ENCODE measurements at places on chromosomes 3 and 15.

- peak; percentile 20 for DNase-seq
Observed at GRCh38 chr15:44584162-44584749, 47.3 kb downstream of the EIF3J start.

GRCh38 chr3:140145528-140145927, 210.5 kb downstream of the CLSTN2 start:
- no peak for DNase-seq

GRCh38 chr3:73094951-73095350, 33.5 kb downstream of the EBLN2 start:
- no peak for DNase-seq

- DNase-seq, result no peak
Observed at GRCh38 chr3:107981471-107982111, 109.2 kb downstream of the CD47 start.

GRCh38 chr3:98557324-98558010, 25.7 kb downstream of the GPR15 start:
- DNase-seq, result peak; percentile 37

DNA sequence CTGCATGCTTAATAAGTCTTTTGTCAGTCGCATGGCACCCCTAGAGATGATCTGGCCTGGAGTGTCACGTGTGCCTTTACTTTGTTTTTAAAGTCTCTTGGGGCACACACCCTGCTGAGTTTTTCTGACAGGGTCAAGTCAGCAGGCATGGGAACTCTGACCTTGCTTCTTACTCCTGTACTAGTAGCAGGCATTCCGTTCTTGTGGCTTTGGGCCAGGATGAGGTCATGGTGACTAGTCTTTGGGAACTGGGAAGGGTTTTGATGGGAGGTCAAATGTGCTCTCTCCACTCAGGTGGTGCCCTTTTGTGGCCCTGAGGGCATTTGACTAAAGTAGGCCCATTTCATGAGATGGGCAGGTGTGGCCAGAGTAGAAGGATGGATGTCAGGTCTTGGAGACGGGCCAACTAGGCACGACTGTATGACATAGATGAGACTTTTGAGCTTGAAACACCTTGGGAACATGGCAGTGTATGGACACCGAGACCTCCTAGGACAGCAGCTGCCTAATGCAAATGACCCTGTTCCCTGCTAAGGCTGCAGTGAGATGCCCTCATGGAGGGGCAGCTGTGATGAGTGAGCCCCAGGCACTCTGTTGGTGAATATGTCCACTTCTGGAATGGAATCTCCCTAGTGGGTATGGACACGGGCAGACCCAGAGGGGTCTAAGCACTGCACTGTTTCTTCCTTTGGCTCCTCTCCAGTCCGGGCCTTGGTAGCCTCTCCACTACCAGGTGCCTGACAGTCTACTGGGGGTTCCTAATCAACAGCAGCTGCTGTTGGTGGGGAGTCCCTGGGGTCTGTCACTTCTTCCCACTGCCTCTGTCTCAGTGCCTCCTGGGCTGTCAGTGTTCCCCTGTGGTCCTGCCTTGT, 16.4 kb downstream of the SRPRB start:
- DNase-seq, result no peak

- DNase-seq, result no peak
Observed at GRCh38 chr3:182315313-182315712, 478.0 kb upstream of the ATP11B start.

DNA sequence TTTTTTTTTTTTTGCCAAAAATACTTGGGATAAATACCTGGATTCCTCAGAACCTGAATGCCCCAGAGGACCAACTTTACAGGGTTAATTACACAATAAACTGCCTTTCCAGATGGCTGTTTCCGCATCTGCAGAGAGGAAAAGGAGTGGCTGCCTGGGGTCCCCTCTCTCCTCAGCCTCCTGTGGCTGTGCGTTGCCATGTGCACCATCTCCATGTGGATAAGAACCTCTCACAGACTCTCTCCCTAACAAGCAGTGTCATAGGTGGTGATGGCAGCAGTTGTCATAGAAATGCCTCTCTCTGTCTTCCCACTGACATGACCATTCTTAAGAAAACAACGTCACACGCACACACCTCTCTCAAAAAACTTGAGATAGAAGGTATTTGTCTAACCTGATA, 179.4 kb downstream of the RPLP1 start:
- no peak for DNase-seq

- DNase-seq, result no peak
Observed at GRCh38 chr3:111236836-111237713, 165.5 kb downstream of the NECTIN3 start.

DNA sequence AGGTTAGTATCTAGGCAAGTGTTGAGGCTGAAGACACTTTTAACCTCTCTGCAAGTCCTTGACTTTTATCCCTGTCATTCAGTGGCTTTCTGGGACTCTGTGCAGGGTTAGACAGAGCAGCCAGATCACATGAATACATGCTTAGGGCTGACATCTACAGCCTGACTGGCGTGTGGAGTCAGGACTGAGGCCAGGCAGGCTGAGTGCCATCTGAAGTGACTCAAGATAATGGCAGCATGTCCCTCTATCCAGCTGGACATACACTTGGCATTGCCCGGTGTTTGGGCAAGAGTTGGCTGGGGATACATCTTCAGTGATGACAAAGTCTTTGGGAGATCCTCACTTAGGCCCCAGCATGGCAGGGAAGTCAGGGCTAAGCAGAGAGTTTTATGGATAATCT, 22.4 kb downstream of the DUOX2 start:
- DNase-seq, result no peak

DNA sequence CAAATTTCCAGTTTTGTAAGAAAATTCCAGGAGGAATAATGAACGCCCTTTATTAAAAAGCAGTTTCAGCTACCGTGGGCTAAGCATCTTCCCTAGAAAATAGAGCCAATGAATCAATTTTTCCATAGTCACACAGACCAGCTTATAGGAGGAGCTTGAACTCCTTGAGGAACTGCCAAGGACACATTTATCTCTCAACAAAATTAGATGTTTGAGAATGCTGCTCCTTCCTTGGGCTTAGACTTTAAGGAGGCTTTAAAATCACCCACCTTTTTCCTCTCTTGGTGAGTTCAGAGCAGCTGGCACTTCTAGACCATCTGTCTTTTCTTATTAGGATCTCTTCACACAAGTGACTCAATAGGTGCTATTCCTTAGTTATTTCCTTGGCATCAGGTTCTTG, 588.0 kb downstream of the SQOR start:
- DNase-seq, result no peak

DNA sequence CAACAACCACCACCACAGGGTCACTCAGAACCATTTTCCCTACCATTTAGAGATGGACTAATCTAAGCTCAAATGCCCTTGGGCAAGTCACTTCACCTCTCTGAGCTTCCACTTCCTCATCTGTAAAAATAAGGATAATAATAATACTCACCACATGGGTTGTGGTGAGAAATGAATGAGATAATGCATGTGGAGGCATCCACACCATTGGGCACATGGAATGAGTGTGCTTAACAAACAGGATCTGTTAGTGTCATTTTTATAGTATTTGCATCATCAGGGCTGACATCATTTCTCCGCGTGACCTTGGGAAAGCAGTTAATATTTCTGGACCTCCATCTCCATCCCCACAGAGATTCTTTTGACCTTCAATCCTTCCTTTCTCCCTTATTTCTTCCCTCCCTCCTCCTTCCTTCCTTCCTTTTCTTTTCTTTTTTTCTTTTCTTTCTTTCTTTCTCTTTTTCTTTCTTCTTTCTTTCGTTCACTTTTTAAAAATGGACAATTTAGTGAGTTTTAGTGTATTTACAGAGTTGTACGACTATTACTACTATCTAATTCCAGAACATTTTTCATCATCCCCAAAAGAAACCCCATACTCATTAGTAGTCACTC, 7.7 kb upstream of the RFT1 start:
- no peak for DNase-seq

DNA sequence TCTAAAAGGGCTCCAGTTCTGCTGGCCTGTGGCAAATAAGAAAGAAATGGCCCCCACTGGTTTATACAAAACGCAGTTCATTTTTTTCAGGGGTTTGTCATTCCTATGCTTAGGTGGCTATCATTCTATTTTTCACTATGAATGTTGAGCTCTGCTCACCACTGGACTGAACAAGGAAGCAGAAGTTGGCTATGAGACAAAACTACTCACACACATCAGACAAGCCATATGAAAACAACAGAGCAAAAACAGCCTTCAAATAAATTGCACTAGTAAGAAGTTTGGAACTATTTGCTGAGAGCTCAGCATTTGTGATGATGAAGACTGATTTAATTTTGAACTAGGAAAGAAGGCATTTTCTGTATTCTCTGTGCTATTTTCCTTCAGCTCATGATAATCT, 328.5 kb downstream of the MECOM start:
- DNase-seq, result no peak

- no peak for DNase-seq
Observed at GRCh38 chr3:94137377-94137776, 74.5 kb downstream of the NSUN3 start.

DNA sequence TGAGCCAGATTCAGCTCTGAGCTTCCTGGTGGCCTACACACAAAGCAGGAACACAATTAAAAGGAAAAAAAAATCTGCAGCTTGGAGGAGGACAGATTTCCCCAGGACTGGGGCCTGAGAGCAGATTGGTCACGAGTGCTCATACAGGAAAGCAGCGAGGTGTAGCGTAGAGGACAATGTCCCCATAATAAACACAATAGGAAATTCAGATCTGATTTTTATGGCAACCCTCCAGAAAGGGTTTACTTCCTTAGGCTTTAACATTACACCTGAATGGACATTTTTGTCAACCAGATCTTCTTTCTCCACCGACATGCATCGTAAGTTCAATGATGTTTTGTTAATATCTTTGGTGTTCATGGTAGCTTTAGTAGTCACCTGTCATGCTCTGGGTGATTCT, 23.3 kb downstream of the SLC6A20 start:
- no peak for DNase-seq

DNA sequence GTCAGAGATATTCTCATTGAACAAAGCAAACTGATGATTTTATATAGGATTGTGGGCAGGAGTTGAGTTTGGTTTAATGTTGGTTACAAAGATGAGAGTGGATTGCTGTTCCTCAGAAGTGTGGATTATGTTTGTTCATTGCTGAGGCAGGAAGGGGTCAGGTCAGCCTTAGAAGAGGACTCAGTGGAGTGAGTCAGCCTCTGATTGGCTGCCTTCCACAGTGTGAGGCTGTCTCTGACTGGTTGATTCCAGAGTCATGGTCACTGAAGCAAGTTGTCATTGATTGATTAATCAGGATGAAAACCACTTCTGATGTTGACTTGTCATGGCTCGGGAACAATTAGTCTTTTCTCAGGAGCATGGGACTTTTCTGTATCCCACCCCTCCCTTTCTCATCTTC, 36.2 kb downstream of the KBTBD12 start:
- no peak for DNase-seq

DNA sequence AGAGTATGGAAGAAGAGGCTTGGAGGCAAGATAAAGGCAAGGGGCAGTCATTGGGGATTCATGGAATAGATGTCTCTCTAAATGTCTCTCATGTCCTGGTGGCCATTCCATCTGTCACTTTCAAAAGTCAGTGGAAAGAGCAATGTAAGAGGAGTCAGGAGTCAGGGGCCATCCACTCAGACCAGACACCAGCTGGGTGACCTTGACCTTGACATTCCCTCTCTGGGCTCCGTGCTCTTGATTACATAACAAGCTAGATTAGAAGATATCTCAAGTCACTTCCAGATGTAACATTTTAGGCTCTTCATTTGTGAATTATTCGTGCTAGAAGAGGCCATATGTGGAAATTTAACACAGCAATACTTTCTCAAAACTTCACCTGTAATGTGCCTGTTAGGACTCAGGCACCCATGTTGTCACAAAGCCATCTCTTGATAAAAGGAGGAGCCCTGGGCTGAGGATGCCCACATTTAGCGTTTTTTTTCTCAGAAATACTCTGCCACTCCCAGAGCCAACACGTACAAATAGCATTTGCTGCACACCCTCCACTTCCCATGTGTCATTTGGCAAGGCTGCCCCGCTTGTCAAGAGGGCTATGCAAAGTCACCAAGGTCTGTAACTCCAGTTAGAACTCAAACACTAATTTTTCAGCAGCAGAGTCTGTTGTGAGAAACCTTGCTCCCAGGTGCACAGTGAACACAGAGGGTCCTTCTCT, 321.7 kb downstream of the RORA start:
- no peak for DNase-seq

DNA sequence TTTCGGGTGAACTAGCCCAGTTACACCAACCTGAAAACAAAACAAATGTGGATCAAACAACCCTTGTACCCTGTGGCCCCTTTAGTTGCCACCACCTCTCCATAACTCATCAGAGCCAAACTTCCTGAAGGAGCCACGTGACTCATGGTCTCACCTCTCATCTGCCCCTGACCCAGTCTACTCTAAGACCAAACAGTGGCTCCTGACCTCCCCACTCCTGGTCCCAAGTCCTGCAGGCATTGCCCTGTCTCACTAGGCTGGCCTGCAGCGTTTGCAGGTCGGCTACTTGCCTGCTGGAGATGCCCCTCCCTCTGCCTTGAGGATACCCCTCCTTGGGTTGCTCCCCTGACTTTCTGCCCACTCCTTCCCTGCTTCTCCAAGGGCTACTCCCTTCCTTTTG, 23.1 kb downstream of the SLC6A11 start:
- DNase-seq, result no peak

GRCh38 chr3:65412588-65412987, 626.1 kb downstream of the MAGI1 start:
- DNase-seq, result no peak

GRCh38 chr3:135965506-135966270, at the start of gene PPP2R3A:
Gene PPP2R3A, plus strand, starts transcription at chr3:135965728. Its CDS starts 35,771 bp downstream, at chr3:136001499.
- peak; percentile 57 for DNase-seq

DNA sequence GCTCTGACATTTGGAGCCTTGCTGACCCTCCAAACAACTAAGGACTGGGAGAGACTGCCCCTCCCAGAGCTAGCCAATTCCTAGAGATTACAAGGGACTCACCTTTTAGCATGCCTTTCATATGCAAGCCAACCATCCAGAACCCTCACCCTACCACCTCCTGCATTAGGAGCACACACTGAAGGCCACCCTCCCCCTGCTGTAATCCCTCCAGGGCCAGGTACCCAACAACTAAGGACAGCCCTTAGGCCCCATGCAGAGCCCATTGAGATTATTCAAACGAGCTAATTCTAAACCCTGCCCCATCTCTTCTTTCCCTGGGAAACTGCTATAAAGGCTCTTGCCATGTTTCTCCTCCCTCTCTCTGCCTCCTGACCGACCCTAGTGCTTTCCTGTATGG, 352.6 kb downstream of the ERC2 start:
- no peak for DNase-seq

DNA sequence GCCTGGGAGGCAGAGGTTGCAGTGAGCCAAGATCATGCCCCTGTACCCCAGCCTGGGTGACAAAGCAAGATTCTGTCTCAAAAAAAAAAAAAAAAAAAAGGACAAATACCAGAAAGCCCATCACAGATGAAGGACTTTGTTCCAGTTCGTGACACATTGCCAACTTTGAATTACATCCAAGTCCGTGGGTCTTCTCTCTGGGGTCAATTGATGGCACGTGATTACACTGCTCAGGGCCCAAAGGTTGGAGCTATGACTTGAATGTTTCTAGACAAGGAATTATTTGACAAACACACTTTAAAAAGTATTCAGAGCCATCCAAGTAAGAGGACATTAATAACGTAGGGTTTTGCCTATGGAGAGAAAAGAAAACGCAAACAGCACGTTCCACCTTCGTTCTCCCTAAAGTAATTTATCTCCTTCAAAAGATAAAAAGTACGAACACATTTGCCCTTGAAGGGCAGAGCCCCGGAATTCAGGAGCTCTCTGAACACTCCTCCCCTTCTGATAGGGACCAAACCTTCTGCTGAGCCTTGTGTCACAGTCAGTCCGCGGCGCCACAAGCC, 31.3 kb upstream of the ST3GAL6 start:
- no peak for DNase-seq

GRCh38 chr15:51803965-51804364, 25.5 kb upstream of the TMOD3 start:
- DNase-seq, result no peak

GRCh38 chr3:53863145-53863544, 16.8 kb downstream of the IL17RB start:
- DNase-seq, result no peak
